Activated CD4-positive, alpha-beta T cell treated with anti-CD3 and anti-CD28 coated beads, Interleukin-10, Interleukin-2, amounts not matched to agents 100 ng/mL and 50 ng/mL, durations not matched to agents 16 hours and 8 hours (primary cell): ENCODE measurements at places on chromosomes 2 and 18.

GRCh38 chr2:172172513-172173173, 69.9 kb upstream of the DLX2 start:
- peak; percentile 58 for DNase-seq

GRCh38 chr18:2303517-2304238, 267.6 kb downstream of the METTL4 start:
- no peak for DNase-seq

DNA sequence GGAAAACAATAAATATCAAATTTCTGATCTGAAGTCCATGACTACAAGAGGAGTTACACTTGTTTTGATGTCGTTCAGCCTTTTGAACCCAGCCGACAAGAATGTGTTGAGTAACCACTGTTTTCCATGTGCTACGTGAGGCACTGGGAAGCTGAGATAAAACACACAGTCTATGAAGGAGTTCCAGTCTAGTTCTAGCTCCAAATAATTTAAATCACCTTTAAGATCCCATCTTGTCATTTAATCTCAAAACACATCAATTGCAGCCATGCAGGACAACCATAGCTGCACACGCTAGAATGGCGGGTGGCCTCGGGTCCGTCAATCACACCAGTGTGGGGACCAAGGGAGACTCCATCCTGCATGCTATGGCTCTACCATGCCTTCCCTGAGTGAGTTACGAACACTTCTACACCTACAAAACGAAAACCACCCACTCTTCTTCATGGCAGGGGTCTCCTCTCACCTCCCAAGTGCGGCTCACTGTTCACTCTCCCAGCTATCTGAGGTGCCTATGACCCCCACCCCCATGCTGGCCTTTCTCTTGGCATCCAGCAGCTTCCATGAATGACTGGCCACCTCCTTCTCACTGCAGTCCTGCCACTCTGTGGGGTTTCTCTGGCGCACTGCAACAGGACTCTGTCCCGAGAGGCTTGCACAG, 3.8 kb downstream of the FHL2 start:
- DNase-seq = no peak

- no peak for DNase-seq
Observed at GRCh38 chr2:217299590-217299989, 439.7 kb upstream of the TNP1 start.

DNA sequence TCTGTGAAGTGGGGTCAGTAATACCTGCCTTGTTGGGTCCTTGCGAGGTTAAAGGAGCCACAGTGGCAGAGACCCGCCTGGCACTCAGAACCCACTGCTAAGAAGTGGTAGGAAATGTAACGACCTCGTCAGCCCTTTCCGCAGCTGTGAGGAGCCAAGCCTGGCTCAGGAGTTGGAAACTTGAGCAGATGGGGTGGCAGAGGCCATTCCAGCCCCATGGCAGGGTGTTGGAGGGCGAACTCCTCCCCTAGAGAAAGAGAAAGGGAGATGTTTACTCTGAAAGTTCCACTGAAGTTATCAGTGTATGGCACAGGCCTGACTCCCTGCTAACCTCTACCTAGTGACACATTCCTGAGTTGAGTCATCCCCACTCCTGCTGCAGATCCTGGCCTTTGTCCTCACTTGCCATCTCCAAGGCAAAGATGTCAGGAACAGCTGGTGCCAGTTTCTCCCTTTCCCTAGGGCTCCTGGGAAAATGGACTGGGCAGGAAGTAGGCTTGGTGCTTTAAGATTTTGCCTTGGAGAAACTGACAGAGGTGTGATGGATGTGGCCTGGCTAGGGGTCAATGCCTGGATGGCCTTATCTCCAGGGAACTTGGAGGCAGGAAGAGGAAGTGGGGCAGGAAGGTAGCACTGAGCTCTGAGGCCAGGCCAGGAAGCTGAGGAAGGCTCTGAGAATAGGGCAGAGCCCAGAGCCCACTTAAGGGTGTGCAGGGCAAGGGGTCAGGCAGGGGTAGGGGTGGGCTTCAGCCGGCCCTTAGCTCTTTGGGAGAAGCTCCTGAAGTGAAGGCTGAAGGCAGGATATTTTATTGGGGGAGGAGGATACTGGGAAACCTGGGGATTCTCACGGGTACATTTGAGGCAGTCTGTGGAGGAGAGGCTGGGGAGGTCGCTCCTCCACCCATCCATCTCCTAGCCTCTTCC, 888 bp downstream of the VAMP5 start:
- DNase-seq = peak; percentile 56

DNA sequence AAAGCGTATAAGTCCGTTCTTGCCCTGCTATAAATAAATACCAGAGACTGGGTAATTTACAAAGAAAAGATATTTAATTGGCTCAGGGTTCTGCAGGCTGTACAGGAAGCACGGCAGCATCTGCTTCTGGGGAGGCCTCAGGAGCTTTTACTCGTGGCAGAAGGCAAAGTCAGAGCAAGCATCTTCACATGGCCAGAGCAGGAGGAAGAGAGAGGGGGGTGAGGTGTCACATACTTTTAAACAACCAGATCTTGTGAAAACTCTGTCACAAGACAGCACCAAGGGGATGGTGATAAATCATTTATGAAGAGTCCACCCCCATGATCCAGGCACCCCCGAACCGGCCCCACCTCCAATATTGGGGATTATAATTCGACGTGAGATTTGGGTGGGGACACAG, 130.6 kb downstream of the LTBP1 start:
- DNase-seq = no peak

DNA sequence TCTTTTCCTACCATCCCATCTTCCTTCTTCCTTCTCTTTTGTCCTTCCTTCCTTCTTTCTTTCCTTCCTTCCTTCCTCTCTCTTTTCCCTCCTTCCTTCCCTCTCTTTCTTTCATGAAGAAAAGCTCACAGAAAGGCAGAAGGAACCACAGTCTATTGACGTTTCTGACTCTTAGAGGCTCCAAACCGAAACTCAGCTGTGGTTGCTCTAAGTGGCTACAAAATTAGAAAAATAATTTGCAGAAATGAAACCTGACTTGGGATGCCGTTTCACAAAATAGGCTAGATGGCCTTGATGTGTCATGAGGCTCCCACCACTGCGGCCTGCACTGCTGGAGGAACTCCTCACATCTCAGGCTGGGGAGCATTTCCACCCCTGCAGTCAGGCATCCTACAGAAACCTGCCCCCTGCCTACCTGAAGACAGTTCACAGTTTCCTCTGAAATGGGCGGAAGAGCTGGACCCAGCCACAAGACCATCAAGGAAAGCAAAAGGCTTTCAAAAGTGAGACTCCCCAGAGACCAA, 165.6 kb downstream of the SMAD7 start:
- peak; percentile 46 for DNase-seq

DNA sequence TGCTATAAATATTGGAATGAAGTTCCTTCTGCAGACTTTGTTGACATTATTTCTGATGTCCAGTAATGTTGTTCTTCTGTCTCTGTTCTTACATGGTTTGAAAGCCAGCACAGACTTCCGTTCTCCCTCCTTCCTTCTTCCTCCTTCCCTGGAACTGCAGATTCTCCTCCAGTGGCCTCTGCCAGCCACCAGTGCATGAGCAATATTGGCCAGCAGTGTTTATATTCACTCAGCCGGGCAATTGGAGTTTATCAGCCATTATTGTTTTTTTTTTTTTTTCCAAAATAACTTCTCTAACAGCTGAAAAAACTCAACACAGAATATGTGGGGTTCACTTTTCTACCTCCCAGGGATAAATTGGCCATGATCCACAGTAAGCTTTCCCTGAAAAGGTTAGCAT, 86.8 kb downstream of the ADCYAP1 start:
- DNase-seq = no peak

DNA sequence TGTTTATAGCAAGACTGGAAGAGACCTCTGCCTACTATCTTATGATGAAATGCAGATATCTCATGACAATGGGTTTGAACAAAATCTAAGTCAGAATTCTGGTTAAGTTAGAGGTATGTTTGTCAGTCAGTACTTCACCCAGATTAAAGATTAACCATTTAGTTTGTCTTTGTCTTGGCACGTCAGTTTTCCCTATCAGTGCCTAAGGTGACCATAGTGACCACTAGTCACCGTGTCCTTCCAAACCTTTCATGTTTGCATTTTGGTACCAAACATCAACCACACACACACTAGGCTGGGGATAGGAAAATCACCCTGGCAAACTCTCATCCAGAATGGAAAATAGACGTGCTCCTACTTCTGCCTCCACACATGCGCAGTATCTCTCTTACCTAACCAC, 248.9 kb downstream of the PIEZO2 start:
- DNase-seq = no peak
